ENCODE measurements at places on chromosomes 12 and 14.

DNA sequence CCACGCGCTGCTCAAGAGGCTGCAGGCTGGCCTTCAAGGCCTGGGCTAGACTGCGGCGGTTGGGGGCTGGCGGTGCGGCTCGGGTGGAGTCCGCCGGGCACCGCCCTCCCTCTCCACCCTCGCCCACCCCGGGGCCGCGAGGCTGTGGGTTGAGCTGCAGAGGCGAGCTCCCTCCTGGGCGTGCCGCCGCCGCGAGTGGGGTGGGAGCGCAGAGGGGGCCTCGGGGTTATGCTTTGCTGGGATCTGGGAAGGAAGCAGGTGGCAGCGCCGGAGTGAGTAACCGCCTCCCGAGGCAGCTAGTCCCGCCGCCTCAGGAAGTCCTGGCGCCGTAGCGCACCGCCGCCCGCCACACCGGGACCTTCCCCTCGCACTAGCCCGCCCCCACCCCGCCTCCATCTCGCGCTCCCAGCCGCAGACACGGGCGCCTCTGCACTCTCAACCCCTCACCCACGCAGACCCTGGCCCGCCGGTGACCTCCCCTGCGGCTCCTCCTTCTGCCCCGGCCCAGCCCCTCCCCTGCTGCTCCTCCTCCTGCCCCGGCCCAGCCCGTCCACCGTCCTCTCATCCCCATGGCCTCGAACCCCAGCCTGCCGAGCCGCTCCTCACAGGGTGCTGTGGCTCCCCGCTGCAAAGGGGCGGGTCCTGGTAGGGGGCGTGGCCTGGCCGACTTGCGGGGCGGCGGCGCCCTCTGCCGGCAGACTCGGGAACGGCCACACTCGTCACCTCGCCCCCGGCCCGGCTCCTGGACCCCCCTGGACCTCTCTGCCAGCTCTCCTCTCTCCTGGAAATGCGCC is 16.6 kb downstream of the TAMALIN start:
- DNase-seq = peak; percentile 79

DNA sequence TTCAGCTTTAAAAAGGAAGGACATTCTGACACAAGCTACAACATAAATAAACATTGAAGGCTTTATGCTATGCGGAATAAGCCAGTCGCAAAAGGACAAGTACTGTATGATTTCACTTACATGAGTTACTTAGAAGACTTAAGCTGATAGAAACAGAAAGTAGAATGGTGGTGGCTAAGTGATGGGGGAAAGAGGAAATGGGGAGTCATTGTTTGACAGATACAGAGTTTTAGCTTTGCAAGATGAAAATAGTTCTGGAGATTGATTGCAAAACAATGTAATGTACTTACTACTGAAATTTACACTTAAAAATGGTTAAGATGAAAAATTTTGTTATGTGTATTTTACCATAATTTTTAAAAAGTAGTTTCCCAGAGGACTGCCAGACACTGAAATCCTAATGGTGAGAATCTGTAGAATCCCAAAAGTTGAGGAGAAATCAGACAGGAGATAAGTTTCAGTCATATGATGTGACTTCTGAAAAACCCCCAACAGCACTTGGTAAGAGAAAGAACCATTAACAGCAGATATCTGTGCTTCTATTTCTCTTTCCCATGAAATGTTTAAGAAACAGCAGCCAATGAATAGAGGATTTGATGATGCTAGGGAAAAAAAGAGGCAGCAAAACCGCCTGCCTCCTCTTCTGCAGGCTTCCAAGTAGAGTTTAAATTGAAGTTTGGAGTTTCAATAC is 16.6 kb upstream of the CLEC2A start:
- DNase-seq = no peak

DNA sequence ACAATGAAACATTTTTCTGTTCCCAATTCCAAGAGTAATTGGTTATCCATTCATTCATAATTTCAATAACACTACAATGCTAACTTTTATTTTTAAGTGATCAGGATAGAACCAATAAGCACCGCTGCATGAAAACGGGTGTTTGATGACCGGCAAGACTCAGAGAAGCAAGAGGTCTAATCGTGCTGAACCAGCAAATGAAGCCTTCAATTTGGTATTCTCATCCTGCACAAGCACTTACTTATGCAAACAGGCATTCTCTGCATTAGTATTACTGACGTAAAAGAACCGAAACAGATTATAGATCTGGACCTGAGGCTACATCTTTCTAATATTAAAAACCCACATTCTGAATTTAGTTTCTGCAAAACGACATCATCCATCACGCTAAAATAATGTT is 67.7 kb downstream of the RBM19 start:
- no peak for DNase-seq

GRCh38 chr14:34035177-34035933 is 84.5 kb upstream of the EGLN3 start:
- DNase-seq = no peak

DNA sequence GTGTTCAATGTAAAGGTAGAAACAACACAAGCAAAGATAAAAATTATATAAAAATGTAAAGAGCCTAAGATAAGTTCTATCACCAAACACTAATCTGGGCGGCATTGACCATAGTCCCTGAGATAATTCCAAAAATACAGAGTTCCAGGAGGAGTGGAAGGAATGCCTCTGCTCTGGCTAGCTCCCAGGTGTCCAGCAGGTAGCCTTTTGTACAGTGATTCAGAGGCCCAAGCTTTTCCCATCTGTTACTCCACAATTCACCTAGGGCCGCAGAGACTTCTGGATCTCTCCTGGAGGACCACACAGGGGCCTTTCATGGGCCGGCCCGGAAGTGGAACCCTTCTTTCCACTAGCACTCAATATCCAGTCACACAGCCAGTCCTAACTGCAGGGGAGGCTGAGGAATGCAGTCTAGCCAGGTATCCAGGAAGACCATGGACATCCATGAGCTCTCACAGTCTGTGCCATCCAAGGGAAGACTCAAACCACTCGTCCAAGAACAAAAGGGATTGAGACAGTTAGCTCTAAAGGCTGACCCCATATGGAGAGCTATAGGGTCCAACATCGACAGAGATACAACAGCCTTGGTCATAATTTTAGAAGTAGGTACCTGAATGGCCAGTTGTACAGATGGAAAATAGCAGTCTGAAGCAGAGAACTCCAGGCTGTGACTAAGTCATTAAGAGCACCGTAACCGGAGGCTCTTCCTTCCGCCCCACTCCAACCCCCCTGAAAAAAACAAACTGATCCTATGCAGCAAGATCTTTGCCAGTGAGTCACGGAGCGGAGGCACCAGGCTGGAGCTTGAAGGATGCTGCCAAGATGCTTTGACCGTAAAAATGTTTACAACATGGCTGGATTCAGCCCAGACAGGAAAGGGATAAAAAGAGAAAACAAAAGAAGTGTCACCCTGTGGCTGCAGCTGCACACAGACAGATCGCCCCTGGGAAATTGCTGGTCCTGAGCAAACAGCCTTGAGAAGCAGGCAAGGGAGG is 204.8 kb downstream of the NUAK1 start:
- DNase-seq = no peak

DNA sequence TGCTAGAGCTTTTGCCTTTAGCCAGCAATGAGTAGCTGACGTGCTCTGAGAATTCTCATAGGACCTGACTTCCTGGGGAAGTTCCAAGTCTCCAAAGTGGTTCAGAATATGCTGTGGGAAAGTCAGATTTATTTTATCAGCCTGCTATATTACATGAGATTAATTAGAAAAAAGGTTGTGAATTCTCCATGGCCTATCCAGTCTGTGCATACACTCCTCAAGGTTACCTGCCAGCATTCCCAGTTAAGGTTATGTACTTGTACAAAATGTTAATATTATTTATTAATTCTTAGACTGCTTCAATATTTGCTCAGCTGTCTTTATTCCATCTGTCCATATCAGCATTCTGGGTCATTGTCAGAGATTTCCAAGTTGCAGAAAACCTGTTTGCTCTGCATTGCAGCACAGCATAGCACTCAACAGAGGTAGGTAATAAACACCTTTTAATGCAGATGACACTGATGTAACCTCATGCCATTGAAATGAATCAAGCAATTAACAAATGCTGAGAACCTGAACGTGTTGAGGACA is 2.7 kb upstream of the SEL1L start:
- no peak for DNase-seq

DNA sequence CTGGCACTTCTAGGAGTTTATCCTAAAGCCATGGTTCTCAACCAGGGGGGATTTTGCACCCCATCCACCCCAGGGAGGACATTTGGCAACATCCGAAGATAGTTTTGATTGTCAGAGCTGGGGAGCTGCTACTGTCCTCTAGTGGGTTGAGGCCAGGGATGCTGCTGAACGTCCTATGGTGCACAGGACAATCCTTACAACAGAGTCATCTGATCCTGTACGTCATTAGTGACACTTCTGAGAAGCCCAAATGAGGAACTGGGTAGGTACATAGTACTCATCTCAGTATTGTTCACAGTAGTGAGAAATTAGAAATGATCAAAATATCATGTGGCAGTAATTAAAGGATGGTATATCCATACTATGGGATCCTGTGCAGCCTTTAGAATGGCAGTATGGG is 185.1 kb downstream of the CHST11 start:
- no peak for DNase-seq

DNA sequence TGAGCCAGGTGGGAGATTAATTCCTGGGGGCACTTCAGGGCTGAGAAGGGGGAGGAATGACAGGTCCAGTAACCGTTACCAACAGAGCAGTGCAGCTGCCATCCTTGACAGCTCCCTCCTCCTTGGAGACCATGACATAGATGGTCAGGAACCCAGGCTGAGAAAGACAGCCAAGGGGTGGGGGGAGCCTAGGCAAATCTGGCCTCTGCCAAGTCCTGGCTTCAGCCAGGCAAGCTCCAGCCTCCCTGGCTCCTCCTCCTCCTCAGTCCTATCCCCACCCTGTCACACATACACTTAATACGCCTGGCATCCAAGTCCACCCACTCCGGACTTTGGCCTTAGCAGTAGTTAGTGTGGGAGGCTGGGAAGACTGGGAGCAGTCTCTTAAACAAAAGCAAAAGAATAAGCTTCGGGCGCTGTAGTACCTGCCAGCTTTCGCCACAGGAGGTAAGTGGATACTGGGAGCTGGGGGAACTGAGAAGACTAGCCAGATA is at the start of gene RDH5:
RDH5 (plus strand) TSS at position 323 of the 494 bp plus-strand sequence. CDS start 792 bp downstream, outside the sequence.
- DNase-seq = no peak

DNA sequence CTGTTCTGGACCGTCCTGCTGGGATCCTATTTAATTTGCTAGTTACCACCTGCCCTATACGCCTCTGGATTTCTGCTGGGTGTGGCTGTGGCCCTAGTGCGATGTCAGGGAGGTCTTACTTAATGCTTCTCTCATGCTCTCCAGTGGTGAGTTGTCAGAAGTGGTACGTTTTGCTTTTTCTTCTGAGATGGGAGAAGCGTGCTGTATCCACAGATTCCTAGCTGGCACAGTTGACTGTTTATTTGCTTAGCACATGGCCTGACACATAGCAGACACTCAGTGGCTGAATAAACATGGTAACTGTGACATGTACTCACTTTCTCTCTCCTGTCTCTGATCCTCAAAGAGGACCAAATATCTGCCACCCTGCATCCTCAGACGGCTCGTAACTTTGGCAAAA is 107.3 kb downstream of the CACNA1C start:
- no peak for DNase-seq

GRCh38 chr12:7090222-7090998 is 1.8 kb downstream of the C1R start:
- no peak for DNase-seq

DNA sequence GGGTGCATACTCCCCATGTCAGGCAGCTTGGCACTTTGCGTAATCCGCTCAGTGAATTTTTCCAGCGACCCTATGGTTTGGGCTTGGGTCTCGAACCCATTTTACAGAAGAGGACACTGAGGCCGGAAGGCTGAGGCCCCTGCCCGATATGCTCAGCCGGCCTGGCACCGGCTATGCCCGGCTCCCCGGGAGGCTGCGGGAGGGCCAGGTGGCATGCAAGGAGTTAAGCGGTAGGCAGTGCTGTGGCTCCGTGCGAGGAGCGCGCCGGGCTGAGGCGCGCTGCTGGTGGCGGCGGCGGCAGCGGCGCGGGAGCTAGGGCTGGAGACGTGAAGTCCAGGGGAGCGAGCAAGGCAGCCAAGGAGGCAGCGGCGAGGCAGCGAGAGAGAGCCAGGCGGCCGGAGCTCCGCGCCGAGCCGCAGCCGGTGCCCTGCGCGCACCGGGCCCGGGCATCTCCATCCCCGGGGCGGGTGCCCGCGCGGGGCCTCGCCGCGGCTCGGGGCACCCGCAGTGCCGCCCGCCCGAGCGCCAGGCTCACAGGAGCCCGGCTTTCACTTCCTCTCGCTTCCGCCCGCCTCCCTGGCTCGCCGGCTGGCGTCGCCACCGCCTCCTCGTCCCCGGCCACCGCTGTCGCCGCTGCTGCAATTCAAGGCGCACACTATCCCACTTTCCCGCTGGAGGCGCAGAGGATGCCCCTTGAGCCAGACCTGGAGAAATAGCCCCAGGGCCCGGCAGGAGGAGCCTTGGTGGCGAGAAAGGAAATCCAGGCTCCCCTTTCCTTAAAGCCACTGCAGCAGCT is at the start of gene WSCD2:
WSCD2 (plus strand) TSS at position 272 of the 796 bp plus-strand sequence. CDS start 66,545 bp downstream, outside the sequence.
- no peak for DNase-seq

GRCh38 chr12:71967211-71967610 is 28.6 kb downstream of the TPH2 start:
- DNase-seq = no peak

- no peak for DNase-seq
These were observed 11.9 kb downstream of the DLST start for GRCh38 chr14:74893614-74894091.

GRCh38 chr14:24834956-24835355 is 201.0 kb upstream of the GZMB start:
- no peak for DNase-seq

- no peak for DNase-seq
These were observed 102.0 kb downstream of the KCNMB4 start for GRCh38 chr12:70467918-70468733.

DNA sequence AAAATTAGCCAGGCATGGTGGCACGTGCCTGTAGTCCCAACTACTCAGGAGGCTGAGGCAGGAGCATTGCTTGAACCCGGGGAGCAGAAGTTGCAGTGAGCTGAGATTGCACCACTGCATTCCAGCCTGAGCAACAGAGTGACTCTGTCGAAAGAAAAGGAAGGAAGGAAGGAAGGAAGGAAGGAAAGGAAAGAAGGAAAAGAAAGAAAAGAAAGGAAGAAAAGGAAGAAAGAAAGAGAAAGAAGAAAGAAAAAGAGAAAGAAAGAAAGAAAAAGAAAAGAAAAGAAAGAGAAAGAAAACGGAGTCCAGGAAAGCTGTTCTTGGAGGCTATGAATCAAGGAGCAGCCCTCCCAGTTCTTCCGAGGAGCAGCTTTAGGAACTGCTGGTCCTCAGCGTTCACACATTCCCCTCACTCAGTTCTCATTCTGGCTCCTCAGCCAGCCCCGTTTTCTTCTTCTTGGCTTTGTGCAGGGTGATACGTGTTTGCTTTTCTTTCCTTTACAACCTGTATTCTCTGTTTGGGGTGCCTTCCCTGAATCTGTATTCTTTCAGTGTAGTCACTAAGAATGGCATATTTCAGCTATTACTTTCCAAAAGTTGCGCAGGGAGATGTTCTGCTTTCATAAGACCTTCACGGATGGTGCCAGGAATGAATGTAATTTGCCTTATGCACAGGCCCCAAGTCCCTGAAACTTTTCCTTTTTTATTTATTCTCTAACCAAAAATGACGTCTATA is 12.2 kb downstream of the FBXL14 start:
- DNase-seq = no peak

- DNase-seq = no peak
These were observed 58.2 kb downstream of the GALNT9 start for GRCh38 chr12:132270969-132271754.

GRCh38 chr14:96065661-96066459 is 26.7 kb downstream of the C14orf132 start:
- no peak for DNase-seq

GRCh38 chr12:111826316-111826715 is 15.7 kb upstream of the MAPKAPK5 start:
- no peak for DNase-seq

GRCh38 chr12:110537605-110538409 is 35.7 kb downstream of the RAD9B start:
- DNase-seq = no peak

Measured in activated CD8-positive, alpha-beta memory T cell treated with anti-CD3 and anti-CD28 coated beads for 4 hours (primary cell).